Naive thymus-derived CD8-positive, alpha-beta T cell (primary cell): ENCODE measurements at places on chromosomes 5 and 9. TPM values are rescaled to one million over a fixed set of nuclear protein-coding genes. Genes with fewer than 3 reads are reported as not detected.

DNA sequence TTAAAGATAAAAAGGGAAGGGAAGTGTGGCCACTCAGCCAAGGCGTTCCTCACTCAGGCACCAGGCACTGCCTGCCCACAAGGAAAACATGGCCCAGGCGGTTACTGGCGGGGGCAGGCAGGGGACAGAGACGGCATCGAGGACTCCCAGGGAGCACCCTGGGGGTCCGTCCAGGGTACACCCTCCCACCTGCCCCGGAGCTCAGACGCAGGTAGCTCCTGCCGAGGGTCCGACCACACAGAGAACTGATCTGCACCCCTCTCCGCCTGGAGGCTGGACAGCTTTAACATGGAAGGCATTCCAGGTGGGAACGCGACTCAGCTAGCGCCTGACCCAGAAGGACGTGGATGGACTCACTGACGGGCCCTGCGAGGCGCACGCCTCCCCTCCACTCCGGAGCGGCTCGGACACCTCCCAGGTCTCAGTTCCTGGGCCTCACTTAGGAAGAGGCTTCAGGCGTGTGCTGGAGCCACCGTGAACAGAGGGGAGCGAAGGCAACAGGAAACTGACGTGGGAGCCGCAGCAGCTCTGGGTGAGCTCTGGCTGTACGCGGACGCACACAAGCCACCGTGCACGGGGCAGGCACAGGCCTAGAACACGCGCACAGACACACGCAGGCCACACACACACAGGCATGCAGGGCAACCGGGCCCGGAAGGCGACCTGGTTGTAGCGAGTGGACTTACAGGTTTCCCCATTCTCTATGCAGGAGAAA is 47.5 kb downstream of the NKD2 start:
- no peak for DNase-seq

GRCh38 chr9:11159318-11159862 is 546.6 kb upstream of the PTPRD start:
- no peak for DNase-seq

DNA sequence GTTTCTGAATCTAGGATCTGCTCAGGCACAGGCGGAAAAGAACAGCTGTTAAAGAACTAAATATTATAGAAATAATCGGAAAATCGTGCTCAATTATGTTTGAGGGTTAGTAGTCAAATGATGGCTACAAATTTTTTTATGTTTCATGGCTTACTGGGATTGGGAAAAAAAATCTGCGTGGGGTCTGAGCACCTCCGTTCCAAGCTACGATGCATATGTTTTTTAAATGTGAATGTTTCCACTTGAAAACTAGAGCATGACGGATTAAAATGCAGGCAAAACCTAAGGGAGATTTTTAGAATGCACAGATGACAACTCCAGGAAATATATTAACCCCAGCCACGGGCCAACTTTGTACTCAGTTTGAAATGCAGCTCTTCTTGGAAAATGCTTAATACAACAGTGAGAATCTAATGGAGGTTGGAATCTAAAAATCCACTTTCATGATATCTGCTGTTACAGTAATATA is 5.3 kb downstream of the OTP start:
- DNase-seq: no peak

DNA sequence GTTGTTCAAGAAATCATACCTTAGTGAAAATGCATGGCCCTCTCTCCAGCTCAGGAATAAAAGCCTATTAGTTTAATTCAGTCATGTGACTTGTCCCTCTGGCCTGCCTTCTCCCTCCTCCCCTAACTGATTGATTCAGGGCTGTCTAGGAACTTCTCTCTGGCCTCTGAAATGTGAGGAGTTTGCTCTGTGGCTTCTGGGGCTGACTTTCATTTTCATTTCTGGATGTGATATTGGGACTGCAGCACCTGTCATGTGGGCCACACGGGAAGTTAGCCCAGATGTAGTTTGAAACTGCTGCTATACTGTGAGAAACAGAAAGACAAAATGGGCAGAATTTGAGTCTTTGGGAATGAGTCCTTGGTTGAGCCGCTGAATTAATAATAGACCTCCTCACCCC is 44.8 kb downstream of the PARP8 start:
- peak; percentile 67 for DNase-seq

GRCh38 chr5:115450741-115451140 is 93.8 kb downstream of the FEM1C start:
- DNase-seq: no peak

GRCh38 chr9:108835831-108836230 is 20.0 kb downstream of the ACTL7B start:
- no peak for DNase-seq

- no peak for DNase-seq
These were observed 16.6 kb downstream of the VAV2 start for GRCh38 chr9:133975511-133975910.

- DNase-seq: no peak
These were observed 1.4 kb downstream of the ADAMTS12 start for GRCh38 chr5:33890131-33891032.

- no peak for DNase-seq
These were observed 378.7 kb downstream of the TMEM232 start for GRCh38 chr5:110347781-110348180.

- DNase-seq: no peak
These were observed 89.6 kb downstream of the SPRY4 start for GRCh38 chr5:142235050-142235797.

- DNase-seq: no peak
These were observed 55.3 kb downstream of the TGFBR1 start for GRCh38 chr9:99160173-99160572.

DNA sequence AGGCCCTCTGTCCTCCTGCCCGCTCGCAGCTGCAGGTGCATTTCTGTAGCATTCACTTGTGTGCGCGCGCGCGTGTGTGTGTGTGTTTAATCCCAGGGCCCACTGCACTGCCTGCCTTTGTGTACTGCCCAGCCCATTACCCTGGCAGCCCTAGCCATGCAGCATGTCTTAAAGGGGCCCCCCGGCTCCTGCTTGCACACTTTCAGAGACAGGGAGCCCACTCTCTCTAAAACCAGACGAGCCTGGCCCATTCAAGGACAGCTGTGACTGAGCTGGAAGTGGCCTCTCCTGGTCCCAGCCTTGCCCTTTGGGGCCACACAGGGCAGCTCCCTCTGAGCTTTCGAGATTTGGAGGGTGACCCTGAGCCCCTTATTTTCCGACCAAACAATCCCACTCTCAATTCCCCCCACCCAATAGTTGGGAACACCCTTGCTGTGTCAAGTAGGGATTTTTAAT is 98.9 kb downstream of the DAB2IP start:
- no peak for DNase-seq

GRCh38 chr9:84481636-84482218 is 141.2 kb upstream of the SLC28A3 start:
- no peak for DNase-seq

DNA sequence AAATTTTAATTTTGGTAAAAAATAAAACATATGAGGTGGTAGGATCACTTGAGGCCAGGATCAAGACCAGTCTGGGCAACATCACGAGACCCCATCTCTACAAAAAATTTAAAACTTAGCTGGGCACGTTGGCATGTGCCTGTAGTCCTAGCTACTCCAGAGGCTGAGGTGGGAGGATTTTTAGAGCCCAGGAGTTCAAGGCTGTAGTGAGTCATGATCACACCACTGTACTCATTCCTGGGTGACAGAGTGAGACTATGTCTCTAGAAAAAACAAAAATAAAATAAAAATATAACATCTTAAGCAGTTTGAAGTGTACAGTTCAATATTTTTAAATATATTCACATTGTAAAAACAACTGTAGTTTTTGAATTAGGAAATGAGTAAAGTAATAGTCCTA is 108.3 kb downstream of the SMIM15 start:
- DNase-seq: no peak

- no peak for DNase-seq
These were observed 91.2 kb downstream of the PDZD2 start for GRCh38 chr5:31730139-31730538.

DNA sequence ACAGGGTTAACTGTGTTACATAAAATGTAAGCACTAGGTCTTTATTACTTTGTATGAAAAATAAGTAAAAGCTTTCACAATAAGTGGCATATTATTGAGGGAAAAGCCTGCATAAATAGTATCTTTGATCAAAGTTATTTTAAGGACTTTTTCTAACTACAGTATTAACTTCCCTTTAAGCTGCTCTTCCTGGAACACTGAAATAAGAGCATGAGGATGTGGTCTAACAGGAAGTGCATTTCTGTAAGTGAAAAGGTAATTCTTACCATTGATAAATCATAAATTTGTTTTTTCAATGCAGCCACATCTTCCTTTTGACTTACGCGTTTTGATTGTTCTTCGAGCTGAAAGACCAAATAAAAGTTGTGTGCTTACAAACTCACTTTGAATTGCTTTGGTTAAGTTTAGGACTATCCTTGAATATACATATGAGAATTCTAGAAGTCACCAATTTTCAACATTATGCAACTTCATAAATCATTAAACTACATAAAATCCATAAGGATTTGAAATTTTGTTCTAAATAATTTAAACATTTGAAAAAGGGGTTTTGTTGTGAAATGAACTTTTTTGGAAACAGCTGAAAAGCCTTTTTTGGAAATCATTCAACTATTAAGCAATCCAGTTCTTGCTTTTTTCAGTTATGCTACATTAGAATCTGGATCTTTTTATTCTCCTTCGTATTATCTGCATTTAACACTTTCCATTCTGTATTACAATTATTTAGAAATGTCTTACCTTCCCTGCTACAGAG is 50.6 kb downstream of the RASEF start:
- DNase-seq: no peak

DNA sequence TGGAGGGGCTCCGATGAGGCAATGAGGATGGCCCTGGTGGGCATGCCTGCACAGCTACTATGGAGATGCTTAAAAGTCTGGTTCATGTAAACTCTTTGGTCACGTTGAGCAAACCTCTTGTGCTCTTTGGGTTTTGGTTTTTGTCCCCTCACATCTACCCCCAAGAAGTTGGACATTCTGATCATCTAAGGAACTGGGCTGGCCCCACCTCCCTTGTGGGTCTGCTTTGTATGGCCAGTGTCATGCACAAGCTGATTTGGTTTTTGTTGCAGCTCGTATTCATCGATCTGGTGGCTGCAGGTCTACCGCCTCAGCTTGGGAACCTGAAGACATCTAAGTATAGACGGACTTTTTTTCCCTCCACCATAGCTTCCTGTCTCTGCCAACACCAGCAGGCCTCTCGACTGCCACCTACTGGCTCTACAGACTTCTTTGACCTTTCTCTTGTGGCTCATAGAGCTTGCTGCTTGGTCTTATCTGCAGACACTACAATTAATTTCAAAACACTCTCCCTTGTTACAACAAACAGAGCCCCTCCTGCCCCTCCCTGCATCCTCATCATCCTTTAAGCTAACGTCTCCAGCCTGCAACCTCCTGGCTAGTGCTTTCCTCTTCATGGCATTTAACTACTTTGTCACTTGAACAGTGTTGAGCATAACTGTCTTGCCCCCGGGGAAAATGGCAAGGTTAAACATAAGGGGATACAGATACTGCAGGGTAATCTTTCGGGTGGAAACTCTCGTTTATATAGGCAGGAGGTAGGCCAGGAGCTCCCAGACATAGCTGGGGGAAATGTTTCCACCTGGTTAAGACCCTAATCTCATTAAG is 34.5 kb downstream of the TSTD2 start:
- peak; percentile 65 for DNase-seq

GRCh38 chr5:39541920-39542319 is 117.1 kb upstream of the DAB2 start:
- no peak for DNase-seq

DNA sequence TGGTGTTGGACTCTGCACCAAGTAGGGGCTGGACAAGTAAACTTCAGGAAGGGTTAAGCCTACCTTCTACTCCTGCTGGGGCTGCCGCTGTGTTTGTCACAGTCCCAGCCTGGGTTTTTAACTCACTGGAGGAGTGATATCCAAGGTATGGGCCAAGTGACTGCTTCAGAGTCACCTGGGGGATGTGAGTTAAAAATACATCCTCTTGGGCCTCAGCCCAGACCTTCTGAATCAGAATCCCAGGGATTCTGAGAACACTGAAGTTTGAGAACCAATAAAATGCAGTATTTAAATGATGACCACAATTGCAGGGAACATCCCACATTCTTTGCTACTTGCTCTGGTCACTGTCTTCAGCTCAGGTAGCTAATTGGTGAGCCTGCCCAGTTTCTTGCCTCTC is 95.1 kb upstream of the DNAH5 start:
- DNase-seq: no peak

DNA sequence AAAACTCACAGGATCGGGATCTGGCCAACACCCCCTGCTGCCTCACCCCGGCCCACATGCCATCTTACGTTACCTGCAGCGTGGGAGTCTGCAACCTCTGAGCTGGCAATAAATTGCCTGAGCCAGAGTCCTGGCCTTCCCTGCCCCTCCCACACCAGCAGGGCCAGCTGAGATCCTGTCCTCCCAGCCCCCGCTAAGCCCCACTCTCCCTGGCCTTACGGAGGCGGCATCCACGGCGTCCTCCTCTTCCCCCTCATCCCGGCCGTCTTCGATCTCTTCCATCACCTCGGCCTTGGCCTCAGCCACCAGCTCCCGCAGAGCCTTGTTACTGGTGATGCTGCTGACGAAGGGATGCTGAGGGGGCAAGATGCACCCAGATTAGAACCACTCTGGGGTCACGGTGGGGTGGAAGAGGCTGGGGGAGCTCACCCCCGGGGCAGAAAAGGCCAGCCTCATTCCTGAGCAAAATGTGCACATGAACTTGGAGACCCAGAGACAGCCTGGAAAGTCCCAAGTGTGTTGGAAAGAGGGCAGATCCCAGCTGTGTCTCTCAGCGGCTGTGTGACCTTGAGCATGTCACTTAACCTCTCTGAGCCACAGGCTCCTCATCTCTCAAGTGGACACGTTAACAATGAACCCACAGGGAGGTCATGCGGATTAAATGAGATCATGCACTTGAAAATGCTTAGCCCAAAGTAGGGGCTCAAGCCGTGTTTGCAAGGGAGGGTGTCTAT is 89.9 kb upstream of the FBXW11 start:
- no peak for DNase-seq

- no peak for DNase-seq
These were observed 1.3 kb upstream of the SNX2 start for GRCh38 chr5:122773619-122774018.

Gene HMCN2
- total RNA-seq: not detected

Gene OLFML2A
- 0.05 TPM for total RNA-seq

Gene SEMA5A
- total RNA-seq: not detected

Gene SPATA31A3
- total RNA-seq: not detected

Gene RAB3C
- not detected for total RNA-seq

Gene SLC2A6
- total RNA-seq: 8.4 TPM

Gene PITX1
- total RNA-seq: not detected

Gene BARHL1
- not detected for total RNA-seq

Gene PTGDS
- total RNA-seq: not detected

Gene CCL27
- not detected for total RNA-seq

Gene AGXT2
- total RNA-seq: not detected

Gene TPPP
- total RNA-seq: 0.25 TPM
